T-helper 22 cell (primary cell): ENCODE measurements at places on chromosomes 3 and 15.

GRCh38 chr3:141231952-141232823 lies 563 bp downstream of the PXYLP1 start:
- no peak for DNase-seq

GRCh38 chr15:51840692-51841091 lies 11.2 kb downstream of the TMOD3 start:
- DNase-seq: no peak

DNA sequence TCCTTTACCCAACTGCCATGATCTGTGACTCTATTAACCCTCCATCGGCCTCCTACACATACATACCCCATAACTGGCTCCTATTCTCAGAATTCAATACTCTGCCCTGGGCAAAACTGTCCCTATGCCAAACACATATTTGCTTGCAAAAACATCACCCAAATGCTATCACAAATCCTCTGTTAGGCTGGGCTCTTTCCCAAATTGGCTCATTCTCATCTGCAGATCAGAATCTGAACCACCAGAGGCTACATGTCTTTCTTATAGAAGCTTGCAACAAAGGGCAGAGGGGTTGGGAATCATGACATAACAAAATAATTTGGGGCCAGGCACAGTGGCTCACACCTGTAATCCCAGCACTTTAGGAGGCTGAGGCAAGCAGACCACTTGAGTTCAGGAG lies 45.4 kb upstream of the GOLM2 start:
- no peak for DNase-seq

DNA sequence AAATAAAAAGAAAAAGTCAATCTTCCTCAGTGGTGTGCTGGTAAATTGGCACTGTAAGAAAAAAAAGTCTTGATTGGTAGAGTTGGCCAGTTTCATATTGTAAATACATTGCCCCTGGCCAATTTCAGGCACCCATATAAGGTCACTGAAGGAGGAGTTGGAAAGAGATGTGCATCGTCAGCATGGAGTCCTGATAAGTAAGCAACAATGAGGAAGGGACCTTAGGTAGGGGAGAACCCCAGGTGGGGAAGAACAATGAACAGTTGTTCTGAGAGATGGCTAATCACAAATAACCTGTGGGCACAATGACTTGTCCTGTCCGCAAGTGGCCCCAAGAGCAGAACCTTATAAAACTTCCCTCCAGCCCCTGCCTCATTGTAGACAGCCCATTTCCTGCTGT lies 8.6 kb upstream of the CYP8B1 start:
- DNase-seq: no peak

GRCh38 chr15:77031376-77032050 lies 36.6 kb downstream of the PSTPIP1 start:
- no peak for DNase-seq

- DNase-seq: no peak
These were observed 12.1 kb downstream of the HEG1 start for GRCh38 chr3:125043599-125044151.

DNA sequence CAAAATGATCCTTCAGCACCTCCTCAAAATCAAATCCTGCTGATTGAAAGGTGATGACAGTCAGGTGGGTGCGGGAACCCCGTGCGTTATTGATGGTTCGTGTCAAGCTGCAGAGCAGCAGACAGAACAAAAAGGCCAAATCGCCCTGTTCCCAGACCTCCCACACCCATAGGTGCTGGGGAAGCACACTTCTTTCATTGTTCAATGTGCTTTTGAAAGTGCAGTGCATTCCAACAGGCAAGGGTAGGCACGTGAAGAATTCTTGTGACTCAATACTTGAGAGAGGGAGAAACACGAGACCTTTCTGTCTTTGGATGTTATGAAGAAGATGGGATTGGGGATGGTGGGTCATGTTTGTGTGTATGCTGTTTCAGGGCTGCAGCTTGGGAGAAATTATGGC lies 514.0 kb downstream of the MCTP2 start:
- DNase-seq: no peak

DNA sequence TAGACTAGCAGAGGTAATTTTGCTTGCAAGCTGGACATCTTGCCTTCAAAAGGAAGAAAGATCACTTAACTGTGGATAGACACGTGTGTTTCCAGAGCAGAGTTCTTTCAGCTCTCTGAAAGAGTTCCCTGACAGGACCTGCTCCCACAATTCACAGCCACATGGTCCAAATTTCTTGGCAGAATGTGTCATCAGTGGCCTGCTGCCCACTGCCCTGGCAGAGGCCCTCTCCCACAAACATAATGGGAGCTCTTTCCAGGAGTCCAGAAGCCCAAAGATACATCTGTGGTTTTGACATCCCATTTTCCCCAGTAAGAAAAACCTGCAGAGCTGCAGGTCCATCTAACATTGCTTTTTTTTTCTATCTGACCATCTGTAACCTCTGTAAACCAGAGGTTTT lies 48.3 kb downstream of the SERPINI1 start:
- no peak for DNase-seq

- DNase-seq: no peak
These were observed 114.0 kb upstream of the ALDH1A3 start for GRCh38 chr15:100765467-100766241.

- DNase-seq: no peak
These were observed 101.6 kb downstream of the CPN2 start for GRCh38 chr3:194249323-194250097.

GRCh38 chr3:62835554-62836236 lies 39.5 kb downstream of the CADPS start:
- DNase-seq: no peak

GRCh38 chr15:70923311-70924080 lies 30.9 kb downstream of the LRRC49 start:
- no peak for DNase-seq

DNA sequence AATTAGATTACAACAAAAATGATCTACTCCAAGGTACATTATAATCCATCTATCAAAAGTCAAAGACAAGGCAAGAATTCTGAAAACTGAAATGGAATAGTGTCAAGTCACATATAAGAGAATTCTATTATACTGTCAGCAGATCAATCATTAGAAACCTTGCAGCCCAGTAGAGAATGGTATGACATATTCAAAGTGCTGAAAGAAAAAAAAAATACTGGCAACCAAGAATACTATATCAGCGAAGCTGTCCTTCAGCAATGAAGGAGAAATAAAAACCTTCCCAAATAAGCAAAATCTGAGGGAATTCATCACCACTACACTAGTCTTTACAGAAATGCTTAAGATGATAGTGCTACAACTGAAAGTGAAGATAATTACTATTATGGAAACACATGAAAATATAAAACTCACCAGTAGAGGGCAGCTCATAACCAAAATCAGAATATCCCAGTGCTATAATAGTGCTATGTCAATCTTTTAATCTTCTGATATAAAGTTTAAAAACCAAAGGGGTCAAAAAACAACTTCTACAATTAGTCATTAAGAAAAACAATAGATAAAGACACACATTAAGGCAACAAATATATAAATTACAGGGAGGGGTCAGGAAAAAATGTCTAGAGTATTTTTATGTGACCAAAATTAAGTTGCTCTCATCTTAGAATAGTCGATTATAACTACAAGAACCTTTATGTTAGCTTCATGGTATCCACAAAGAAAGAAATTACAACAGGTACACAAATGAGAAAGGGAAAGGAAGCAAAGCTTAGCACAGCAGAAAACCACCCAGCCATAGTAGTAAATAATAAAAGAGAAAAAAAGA lies 190.7 kb upstream of the CNTN6 start:
- no peak for DNase-seq

GRCh38 chr3:42855219-42855546 lies 20.5 kb downstream of the CYP8B1 start:
- DNase-seq: no peak

GRCh38 chr3:131705558-131706051 lies 202.8 kb upstream of the MRPL3 start:
- no peak for DNase-seq

- DNase-seq: no peak
These were observed 84.7 kb downstream of the PPP2R3A start for GRCh38 chr3:136050250-136050649.

- peak; percentile 34 for DNase-seq
These were observed 131.5 kb upstream of the SATB1 start for GRCh38 chr3:18556503-18557135.

GRCh38 chr15:98649472-98650416 lies 1.4 kb downstream of the IGF1R start:
- DNase-seq: no peak

DNA sequence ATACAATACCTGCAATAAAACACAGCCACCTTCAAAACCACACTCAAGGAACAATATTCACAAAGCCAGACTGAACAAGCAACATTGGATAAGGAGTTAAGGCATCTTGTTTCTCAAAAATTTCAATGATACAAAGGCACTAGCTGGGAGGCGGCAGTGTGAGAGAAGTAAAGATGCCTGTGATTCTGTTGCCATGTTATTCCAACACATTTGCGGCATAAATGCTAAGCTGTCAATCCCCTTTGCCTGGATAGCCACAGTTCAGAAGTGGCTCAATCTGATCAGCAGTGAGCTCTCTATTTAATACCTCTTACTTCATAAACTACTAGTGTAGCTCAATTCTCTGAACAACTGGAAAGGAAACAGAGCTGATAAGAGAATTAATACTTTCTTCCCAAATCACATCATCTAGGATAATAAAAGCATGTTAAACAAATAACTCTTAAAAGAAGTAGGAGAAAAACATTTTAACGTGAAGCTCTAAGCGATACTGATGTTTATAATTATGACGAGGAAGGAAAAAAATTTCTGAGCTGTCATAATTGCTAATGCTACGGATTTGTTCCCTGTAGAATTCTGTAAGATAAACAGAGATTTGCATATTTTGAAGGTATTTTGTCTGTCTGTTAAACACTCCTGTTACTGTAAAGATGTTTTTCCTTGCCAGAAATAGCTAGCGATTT lies 358.4 kb downstream of the FOXP1 start:
- DNase-seq: no peak

GRCh38 chr15:36161771-36162212 lies 417.6 kb upstream of the CDIN1 start:
- DNase-seq: no peak

GRCh38 chr3:128764863-128765262 lies 38.9 kb downstream of the RAB7A start:
- DNase-seq: no peak

DNA sequence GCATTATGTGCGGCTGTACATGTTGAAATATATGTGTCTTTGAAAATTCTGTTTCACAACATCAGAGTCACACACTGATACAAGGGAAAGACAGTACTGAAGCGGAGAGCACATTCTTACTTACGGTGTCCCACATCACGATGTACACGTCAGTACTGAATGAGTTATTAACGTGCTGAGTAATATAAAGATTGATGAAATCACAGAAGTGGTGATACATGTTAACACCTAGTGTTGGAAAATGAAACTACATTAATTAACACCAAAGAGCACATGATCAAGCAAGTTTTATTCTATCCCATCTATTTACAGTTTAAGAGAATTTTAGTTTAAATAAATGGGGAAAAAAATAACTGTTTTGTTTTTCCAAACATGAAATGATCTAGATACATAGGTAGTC lies 15.6 kb downstream of the EOGT start:
- no peak for DNase-seq

DNA sequence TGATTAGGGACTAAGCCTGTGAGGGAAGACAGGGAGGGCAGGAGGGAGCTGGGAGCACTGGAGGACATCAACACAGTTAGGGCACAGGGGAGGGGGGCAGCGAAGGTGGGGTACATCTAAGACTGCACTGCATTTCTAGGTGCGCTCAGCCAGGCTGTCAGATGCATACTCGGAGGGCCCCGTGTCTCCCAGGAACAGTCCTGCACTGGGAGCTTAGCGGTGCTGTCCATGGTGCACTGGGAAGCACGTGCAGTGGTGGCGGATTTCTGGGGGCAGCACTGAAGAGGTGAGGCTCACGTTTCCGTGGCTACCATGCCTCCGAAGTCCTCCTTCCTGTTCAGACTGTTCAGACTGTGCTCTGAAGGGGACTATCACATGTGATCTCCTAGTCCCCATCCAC lies 54.4 kb downstream of the ROPN1B start:
- no peak for DNase-seq

GRCh38 chr3:106047221-106047620 lies 178.4 kb upstream of the CBLB start:
- DNase-seq: no peak

- DNase-seq: no peak
These were observed 111.2 kb downstream of the MYO5A start for GRCh38 chr15:52417521-52417920.

DNA sequence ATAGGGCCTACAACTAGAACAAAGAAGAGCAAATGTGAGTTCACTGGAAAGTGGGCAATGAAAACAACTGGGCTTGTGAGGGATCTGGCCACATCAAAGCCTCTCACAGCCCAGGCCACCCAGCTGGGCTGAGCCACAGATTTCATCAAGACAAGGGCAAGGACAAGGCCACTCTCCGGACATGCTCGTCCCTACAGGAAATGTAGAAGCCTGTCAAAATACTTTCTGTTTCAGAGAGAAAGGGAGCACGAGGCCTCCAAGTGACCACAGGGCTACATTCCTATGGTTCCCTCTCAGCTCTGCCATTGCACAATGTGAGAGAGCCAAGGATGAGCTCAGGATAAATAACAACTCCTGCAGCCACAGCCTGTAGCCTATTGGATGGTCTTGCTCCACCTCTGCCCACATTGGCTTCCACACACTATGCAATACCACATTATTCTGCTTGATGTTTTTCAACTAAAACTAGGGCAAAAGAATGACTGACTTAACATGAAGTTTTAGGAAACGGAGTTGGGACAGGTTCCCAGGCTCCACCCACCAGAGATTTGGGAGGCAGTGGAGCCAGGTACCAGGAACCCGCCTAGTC lies 12.1 kb downstream of the TBC1D2B start:
- DNase-seq: no peak

DNA sequence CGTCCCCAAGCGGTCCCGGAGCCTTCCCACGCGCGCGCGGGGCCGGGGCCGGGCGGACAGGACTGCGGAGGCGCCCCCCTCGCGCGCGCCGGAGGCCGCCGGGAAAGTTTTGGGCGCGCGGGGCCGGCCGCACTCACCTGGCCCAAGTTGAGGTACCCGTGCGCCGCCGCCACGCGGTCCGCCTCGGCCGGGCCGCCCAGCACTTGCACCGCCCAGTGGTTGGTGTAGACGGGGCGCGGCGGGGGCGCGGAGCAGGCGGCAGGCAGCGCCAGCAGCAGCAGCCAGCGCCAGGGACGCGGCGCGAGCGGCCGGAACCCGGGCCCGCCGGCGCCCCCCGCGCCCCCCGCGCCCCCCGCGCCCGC lies 289 bp downstream of the PCSK6 start:
- no peak for DNase-seq

DNA sequence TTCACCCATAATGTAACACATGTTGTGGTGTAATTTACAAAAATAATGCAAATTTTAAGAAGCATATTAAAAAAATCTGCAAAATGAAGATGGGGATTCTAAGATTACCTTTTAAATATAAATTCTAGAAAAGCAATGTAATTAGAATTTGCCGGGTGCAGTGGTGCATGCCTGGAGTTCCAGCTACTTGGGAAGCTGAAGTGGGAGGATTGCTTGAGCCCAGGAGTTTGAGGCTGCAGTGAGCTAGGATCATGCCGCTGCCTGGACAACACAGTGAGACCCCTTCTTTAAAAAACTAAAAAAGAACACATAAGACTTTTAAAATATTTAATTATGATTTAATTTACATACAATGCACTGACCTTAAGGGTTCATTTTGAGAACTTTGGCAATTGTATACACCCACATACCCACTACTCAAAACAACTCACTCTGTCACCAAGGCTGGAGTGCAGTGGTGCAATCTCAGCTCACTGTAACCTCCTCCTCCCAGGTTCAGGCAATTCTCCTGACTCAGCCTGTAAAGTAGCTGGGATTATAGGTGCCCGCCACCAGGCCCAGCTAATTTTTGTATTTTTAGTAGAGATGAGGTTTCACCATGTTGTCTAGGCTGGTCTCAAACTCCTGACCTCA lies 134.0 kb upstream of the TBL1XR1 start:
- DNase-seq: no peak
